Fibroblast of skin of right quadriceps (primary cell): ENCODE measurements at places on chromosomes 7 and 10.

- no peak for DNase-seq
These were observed 78.7 kb upstream of the AGR3 start for GRCh38 chr7:16960337-16960965.

DNA sequence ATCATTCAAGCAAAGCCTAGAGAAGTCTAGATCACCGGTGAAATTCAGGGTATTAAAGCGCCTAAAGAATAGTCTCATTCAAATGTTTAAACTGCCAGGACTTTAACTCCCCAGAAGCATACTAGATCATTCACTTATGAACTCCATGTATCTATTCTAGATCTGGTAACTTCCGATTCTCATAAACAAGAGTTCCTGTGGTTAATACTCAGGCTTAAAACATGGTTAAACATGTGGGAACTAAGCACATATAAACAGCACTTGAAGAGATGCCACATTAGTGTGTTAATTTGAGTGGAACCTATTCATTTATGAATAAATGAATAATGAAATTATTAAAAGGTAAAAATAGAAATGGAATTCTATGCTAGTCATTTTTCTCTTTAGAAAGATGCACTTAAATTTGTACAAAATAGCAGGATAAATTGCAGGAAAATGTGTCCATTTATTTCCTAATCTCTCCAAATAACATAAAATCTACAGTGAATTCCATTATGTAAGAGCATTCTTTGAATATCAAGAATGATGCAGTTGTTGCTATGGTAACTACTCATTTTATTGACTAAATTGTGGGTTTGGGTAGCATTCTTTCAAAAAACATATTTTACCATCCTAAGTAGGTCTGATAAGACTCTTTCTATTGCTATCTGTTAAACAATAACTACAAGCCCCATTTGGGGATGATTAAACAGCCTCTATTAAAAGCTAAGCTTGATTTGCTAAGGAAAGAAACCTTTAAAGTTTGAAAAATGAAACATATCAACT lies 147.6 kb upstream of the TMEM168 start:
- DNase-seq, result peak; percentile 40

DNA sequence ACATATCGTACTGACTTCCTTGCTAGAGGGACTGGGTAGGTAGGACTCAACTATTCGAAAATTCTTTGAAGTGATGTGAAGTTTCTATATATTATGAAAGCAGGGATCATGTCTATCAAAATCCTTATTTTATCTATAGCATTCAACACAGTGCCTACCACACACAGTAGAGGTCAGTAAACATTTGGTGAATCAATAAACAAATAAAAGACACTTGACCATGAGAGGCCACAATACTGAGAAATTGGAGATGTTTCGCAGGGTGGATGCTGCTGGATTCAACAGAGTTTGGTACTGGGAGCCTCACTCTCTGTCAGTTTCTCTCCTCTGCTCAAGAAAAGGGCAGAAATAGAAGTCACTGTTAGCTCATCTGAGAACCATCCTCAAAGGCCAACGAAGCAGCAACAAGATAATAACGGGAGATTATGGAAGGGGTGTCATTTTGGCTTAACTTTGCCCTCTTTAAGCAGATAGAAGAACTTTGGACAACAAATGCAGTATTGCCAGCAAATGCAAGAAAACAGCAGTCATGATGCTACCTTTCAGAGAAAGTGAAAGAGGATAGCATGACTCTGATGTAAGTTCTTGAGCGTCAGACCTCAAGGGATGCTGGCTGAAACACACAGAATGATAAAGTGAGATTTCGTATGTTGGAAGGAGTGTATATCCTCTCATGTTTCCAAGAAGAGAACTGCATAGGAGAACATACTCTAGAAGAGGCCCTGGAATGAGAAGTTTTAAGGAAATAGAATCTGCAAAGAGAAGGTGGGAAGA lies 107.6 kb downstream of the SEMA3E start:
- DNase-seq, result no peak

- no peak for DNase-seq
These were observed 1.7 kb downstream of the TCAF1 start for GRCh38 chr7:143900230-143900766.

GRCh38 chr10:31873724-31874123 lies 54.9 kb downstream of the ARHGAP12 start:
- no peak for DNase-seq

DNA sequence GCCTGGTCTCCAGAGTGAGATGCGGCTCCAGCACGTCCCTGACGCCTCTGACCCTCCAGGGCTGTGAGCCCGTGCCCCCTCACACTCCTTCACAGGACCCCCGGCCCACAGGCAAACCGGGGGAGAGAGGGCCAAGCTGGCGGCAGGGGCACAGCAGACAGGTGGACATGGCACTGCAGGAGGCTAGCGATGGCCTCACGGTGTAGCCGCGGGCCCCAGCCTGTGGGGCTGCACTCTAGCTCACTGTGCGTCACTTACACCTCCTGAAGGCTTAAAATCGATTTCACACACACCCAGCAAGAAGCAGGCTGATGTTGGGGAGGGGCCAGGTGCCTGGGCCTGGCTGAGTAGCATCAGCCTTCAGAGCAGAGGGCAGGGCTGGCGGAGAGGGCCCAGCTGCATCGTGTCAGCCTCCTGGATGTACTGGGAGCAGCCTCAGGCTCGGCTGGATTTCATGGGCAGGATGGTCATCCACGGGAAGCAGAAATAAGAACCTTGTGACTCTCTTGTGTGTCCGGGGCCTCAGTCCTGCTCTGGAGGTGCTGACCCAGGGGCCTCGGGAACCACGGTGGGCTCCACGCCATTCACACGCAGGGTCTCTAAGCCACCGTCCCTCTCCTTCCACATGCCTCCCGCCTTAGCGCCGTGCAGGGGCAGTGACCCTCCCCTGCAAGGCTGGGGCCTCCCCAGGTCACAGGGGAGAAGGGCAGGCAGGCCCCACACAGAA lies 19.4 kb upstream of the KNDC1 start:
- no peak for DNase-seq

DNA sequence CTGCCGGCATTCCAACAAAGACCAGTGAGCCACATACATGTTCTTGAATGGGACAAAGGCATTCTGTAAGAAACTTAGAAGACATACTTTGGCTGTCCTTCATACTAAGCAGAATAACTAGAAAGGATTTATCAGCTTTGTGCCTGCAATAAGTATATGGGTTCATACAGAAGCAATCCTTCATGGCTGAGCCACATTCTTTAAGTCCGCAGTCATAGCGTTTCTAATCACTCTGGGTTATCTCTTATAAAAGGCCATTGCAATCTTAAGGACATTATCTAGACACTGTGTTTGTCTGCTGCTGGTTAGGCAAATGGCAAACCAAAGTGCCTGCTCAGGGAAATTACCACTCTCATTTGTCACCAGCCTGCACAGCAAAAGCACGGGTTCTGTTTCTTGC lies 488.4 kb downstream of the ACTR3B start:
- no peak for DNase-seq

- DNase-seq, result peak; percentile 13
These were observed 28.6 kb downstream of the RABGEF1 start for GRCh38 chr7:66768865-66769832.

DNA sequence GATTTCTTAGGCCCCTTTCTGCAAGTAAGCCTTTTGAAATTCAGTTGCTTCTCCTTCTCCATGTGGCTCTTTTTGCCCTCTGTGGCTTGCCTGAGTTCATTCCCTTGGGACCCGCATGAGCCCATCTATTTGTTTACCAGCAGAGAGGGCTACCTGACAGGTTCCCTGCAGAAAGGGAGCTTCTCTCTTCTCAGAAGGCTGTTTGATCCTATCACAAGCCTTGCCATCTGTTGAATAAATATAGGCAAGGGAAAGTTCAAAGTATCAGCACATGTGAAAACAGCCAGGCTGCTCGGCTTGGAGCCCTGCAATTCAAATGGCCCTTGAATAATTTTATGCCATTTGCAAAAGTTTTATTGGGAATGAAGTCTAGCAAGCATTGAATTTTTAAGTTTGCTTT lies 720.2 kb upstream of the FZD8 start:
- no peak for DNase-seq

- DNase-seq, result no peak
These were observed 112.8 kb upstream of the CARD11 start for GRCh38 chr7:3156508-3156907.
